ENCODE measurements at places on chromosomes 5 and 9.

DNA sequence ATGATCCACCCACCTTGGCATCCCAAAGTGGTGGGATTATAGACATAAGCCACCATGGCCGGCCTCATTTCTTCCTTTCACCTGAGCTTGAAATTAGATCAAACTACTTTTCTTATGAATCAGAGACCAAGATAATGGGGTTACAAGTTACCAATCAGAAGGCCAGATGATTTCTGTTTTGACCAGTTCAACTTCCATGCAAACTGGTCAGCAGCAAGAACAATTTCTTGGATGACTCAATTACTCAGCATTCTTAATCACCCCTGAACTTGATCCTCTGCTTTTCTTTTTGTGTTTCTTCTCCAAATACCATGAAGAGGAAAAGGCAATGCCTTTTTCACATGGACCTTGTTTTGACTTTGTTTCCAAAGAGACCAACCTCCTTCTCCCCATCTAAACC lies 10.0 kb upstream of the PLIN2 start:
- DNase-seq = no peak

GRCh38 chr5:168110870-168111832 lies 180.3 kb upstream of the WWC1 start:
- DNase-seq = no peak

- no peak for DNase-seq
Measured at GRCh38 chr5:158464383-158464782, 605.4 kb upstream of the CLINT1 start.

DNA sequence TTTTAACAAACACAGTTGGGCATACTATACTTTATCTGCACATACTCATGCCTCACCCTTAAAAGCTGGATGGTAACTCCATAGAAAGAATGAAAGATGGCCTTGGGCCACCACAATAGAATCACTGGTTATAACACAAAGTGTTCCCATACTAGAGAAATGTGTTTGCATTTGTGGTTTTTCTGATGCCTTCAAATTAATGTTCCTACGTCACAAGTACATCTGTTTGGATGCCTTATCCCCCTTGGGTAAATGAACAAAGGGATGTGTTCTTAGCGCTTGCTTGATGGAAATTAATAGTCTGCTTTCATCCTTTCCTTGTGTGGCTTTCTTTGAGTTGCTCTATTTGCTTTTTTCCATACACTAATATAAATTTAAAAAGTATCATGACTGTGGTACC lies 291.1 kb upstream of the PDE4D start:
- no peak for DNase-seq

GRCh38 chr5:77170196-77170890 lies 40.1 kb upstream of the PDE8B start:
- no peak for DNase-seq

GRCh38 chr5:132190161-132190817 lies 37.4 kb downstream of the P4HA2 start:
- no peak for DNase-seq

DNA sequence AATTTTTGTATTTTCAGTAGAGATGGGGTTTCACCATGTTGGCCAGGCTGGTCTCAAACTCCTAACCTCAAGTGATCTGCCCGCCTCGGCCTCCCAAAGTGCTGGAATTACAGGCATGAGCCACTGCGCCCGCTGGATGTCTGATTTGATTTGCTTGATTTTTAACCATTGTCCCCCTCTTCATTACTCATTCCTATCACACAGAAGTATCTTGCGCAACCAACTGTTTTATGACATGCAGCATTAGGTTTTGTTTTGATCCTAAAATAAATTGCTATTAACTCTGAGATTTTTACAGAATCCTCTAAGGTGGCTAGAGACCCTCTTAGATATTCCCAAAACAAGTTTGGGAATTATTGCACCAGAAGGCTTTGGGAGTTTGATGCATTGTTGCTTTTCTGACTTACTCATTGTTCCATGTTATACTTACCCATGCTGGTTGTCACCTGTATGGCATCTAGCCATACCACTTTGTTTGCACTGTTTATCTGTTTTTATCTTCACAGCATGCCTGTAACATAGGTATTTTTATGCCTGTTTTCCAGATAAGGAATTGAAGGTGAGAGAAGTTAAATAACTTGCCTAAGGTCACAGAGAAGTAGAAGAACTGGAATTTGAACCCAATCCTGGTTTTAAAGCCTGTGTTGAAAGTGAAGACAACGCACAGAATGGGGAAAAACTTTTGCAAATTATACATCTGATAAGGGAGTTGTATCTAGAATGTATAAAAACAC lies 35.9 kb upstream of the PWWP2A start:
- no peak for DNase-seq

DNA sequence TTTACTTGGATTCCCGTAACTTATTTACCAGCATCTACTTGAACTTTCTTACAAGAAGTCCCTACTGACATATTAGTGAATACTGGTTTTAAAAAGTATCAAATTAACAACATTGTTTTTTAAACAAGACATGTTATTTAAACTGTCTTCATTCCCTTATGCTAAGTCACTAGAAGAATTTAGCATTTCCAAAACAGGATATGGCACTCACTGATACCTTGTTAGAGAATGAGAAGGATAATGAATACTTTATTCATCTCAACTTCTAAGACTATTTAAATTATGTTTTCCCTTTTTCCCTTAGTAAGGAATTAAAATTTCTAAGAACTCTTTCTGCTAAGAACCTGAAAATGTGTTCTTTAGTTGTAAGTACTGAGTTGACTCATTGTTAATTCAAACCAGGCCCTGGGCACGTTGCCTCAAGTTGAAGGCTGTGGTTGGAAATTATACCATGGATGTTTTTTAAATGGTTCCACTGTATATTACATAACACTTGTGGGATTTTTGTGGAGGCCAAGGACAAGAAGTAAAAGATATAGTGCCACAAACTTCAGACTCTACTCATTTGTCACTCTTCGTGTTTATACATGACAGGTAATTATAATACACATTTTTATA lies 219.0 kb upstream of the EDIL3 start:
- DNase-seq = no peak

- no peak for DNase-seq
Measured at GRCh38 chr9:129482521-129483414, 138.1 kb downstream of the C9orf50 start.

Measured in activated CD4-positive, alpha-beta T cell treated with anti-CD3 and anti-CD28 coated beads, Interleukin-2, amount 50 U/mL, for 4 hours (primary cell).